ENCODE measurements at places on chromosomes 1 and 21.

DNA sequence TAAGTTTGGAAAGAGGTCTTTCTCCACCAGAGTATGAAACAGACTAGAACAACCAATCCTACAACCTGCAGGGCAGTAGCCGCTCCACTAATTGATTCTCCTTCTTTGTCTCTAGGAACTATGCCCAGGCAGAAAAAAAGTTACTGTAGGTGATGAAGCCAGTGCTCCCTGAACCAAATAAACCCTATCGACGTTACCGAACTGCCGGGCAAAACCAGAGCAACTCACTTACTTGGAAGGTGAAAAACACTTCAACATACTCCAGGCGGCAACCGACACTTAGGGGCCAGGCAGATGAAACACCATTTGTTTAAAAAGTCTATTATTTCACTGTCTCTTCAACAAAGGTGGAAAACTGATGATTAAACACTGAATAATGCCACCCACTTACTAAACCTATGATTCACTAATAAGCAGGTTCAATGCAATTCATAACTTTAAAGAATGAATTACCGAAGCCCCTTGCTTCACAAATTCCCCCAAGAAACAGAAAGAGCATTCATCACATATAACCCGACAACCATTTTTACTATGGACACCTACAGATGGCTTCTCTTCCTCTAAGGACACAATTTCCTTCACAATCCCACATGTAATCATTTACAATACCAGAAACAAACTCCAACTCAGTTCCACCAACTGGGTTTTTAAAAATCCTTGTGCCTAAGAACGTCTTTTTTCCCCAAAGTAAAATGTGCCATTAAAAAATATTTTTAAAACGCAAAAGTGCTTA is 1.6 kb downstream of the NRIP1 start:
- no peak for DNase-seq

DNA sequence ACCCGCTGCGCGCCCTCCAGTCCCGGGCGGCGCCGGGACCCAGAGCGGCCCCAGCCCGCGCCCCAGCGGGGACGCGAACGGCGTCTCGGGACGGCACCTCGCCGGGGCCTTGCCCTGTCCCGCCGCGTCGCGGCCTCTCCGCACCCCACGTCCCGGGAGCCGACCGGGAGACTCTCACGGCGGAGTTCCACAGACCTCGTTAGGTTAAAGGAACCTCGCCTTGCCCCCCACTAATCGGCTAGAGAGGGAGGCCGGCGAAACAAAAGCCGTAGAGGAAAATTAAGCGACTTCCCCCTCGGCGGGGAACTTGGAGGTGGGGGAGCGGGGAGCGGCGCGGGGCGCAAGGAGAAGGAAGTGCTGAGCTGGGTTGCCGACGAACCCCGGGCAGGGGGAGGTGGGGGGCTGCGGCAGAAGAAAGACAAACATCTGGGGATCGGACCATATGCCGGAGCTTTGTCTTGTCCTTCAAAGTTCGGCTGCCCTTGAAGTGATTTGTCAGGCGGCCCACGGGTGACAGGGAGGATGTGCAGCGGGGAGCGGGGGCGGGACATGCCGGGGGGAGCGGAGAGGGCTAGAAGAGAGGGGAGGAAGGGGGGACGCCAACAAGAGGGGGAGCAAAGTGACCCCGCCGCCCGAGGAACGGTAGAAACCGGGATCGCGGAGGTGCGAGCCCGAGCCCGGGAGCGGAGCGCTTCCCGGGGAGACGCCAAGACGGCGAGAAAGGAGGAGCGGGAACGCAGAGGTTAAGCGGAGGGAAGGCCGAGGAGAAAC is 120.0 kb upstream of the RRP15 start:
- DNase-seq: no peak

GRCh38 chr1:10671090-10671489 is 125.4 kb downstream of the CASZ1 start:
- DNase-seq: no peak

DNA sequence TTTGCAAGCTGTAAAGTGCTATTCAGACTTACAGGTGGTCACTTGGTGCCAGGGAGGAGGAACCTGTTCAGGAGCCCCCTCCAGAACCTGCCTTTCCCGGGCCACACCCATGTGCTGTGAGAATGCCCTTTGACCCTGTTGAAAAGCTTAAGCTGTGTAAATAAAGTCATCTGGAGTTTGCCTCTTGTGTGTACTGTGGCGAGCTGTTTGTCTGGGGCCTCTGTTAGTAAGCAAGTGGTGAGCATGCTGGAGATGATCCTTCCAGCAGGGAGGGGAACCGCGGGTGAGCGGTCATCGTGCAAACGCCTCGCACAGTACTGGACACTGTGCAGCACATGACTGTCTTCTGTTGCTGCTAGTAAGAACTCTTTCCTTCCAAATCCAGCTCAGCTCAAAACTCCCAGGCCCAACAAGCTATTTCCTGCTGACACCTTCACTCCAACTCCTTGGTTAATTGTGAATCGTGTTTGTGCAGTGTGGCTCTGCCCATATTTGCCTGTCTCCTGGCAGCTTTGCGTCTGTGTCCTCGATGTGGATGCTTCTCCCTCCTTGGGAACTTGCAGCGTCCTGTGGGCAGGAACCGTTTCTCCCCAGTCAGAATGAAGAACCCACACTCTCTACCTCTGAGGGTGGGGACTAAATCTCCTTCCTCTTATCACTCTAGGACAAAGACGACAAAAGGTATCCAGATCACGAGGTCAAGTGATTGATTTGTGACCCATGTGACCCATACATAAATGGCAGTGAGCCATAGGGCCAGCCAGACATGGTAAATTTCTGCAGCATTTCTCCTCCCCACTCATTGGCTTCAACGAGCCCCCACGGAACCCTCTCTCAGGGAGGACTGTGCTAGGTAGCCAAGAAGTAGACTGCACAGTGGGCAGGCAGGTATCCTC is 13.9 kb upstream of the BTG2 start:
- no peak for DNase-seq

DNA sequence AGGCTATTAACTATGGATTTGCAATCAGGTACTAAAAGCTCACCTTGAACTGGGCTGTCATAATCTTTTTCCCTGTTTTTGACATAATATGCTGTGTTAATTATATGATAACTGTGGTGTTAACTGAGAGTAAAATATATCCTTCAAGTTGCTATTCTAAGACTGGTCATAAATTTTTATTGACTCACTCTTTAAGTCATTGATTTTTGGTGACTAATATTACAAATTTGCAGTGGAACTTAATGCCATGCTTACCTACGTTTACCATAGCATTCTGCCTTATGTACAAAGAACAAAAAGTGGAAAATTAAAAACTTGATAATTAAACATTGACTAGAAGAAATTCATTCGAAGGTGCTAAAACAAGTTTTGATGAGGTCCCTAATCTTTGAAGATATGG is 872.4 kb downstream of the BRINP3 start:
- no peak for DNase-seq

DNA sequence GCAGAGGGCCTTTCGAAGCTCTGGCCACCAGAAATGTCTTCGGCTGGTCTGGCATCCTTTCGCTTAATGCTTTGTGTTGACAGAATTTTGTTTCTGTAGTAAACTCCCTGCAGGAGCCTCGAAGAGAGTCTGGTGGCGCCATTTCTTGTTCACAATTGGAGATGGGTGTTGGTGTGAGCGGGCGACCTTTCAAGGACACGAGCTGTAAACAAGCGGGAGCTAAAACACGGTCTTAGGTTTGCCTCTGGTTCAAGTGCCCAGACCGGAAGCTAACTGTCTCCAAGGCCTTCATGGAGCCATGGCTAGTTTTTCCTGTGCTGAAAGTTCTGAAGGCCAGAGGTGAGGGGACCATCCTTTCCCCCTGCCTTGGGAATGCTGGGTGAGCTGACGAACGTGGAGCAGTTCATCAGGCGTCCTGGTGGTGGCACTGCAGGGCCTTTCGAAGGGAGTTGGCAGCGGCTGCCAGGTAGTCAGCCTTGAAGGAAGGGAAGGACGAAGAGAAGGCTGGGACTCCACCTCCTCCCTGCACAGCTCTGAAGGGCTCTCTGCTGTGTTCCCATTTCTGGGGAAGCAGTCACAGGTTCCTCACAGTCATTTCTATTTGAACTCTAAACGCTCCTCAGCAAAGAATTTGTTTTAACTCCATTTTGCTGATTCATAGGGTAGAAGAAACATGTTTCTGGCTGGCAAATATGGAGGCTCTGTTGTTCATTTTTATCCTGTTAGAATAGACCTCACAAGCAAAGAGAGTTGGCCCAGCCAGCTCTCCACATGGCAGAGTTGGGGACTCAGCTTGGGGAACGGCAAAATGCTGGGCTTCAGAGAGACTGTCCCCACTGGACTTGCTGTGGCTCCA is 35.2 kb downstream of the URB2 start:
- DNase-seq: peak; percentile 16

GRCh38 chr1:3819771-3820200 is 23.5 kb upstream of the LRRC47 start:
- DNase-seq: no peak

DNA sequence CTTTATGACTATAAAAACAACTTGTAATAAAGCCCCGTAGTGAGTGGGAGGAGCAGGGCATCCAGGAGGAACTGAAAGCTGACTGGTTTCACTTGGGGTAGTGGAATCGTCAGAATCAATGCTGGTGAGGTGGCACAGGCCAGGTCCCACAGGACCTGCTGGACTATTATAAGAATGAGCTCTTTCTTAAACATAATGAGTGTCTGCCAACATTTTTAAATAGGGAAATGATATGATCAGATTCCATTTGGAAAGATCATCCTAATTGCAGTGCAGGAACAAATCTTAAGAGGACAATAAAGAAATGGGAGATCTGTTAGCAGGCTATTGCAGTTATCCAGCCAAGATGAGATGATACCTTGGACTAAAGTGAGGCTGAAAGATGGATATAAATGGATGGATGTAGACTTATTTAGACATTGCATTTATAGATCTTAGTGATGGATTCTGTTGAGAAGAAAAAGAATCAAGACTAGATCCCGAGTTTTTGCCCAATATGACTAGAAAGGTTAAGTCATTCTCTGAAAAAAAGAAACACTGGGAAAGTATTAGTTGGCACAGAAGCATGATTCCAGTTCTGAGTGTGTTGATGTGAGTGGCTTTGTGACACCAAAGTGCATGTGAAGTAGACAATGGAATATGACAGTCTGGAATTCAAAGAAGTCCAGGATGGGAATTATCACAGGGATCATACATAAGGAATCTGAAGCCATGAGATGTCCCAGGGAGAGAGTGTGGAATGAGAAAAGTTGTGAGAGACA is 153.3 kb upstream of the SGIP1 start:
- DNase-seq: no peak

GRCh38 chr1:201673093-201673492 is 134.2 kb downstream of the NAV1 start:
- no peak for DNase-seq

DNA sequence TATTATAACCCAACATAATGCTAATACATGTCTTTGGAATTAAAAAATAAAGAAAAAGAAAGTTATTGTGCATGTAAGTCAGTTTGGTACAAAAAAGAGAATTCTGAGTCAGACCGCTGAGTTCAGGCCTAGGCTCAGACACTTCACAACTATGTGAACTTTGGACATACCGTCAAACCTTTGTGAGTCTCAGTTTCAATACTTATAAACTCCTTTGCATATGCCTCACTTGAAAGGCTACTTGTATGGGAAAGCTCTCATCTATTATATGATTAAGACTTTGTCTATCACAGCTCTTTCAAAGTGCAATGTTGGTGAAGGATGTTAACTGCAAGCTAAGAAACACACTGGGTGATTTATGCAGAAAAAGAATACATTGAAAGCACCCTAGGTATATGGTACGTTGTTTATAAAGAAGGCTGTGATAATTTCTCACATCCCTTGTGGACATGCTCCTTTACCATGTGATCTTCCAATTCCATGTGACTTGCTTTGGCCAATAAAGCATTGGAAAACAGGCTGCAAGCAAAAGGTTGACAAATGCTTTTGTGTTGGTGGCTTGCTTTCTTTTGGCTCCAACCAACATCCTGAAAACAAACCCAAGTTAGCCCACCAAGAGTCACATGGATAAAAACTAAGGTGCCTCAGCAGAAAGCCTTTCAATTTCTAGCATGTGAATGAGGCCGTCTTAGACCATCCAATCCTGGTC is 49.6 kb downstream of the INTS7 start:
- DNase-seq: no peak

GRCh38 chr1:70764747-70765146 is 282.9 kb downstream of the PTGER3 start:
- DNase-seq: no peak

GRCh38 chr1:37502104-37502503 is 12.5 kb downstream of the MEAF6 start:
- no peak for DNase-seq

- DNase-seq: no peak
Measured at GRCh38 chr1:33758698-33759097, 105.2 kb upstream of the HMGB4 start.

GRCh38 chr1:111509997-111510375 is 6.6 kb upstream of the ADORA3 start:
- no peak for DNase-seq

GRCh38 chr1:67684526-67685066 is 405 bp upstream of the GADD45A start:
- no peak for DNase-seq

GRCh38 chr1:63721531-63722189 is 52.2 kb upstream of the ROR1 start:
- no peak for DNase-seq

DNA sequence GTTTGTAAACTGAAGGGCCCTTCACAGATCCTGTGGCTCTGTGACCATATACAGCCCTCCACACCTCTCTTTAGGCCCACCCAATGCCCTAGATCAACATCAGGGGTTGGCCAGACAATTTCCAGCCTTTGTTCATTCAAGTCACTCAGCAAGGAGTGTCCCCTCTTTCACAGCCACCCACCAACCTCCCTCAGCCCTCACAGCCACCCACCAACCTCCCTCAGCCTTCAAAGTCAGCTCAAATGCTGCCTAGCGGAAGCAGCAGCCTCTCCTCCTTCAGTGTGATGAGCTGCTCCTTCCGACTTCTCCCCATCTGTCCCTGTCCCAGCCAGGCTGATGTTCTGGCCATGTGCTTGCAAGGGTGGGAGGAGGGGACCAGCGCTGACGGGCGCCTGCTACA is 71.4 kb downstream of the DMRTB1 start:
- no peak for DNase-seq

DNA sequence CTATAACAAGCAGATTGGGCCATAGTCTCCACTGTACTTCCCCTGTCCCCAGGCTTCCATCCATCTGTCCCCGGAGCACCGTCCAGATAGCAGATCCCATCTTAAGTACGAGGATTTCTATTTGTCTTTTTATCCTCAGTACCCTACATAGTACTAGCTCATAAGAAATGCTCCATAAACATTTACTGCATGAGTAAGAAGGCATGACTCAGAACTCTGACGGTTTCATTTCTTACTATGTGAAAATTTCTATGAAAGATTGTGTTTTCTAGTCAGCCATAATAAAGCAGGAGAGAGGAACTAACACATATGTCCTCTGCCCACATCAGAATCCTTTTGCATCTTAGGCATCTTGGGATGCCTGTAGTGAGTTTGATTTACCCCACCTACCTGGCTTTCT is 49.5 kb downstream of the CHD1L start:
- DNase-seq: no peak

- DNase-seq: no peak
Measured at GRCh38 chr1:155110826-155111225, 16.9 kb upstream of the EFNA1 start.

DNA sequence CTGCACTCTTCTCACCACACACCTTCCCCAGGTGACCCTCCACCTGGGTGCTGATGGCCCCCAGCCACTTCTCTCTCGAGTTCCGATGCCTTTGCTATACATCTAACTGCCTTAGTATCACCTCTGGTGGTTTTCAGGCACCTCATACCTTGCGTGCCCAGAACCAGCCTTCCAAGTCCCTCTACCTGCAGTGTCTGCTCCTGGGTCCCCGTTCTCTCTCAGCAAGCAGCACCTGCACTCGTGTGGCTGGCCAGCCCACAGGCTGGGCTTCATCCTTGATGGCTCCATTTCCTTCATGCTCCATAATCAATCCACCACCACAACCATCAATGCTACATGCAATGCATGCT is 49.2 kb upstream of the EDN2 start:
- no peak for DNase-seq

Data from stimulated activated CD8-positive, alpha-beta memory T cell treated with anti-CD3 and anti-CD28 coated beads, Interleukin-4, amount 100 ng/mL, for 1 hour (primary cell).